ENCODE measurements at places on chromosomes 16 and 17. TPM values are rescaled to one million over a fixed set of nuclear protein-coding genes. Genes with fewer than 3 reads are reported as not detected.

DNA sequence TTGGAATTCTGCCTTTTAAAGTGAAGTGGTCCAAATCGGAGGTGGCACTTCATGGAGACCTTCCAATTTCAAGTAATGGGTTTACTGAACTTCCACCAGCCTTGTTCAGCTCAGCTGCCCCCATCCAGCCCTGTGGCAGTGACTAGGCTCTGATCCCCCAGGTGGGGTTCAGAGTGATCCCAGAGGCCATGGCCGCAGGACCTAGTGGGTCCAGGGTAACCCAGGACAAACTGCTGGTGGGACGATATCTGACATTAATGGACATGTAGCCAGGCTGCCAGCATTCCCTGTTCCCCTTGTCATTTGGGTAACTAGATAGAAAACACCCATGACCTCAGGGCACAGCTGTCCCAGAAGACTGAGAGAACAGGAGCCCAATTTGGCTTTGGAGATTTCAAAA is 209.9 kb downstream of the GSG1L start:
- no peak for ATAC-seq

GRCh38 chr16:87782033-87782432 is 16.2 kb upstream of the KLHDC4 start:
- ATAC-seq = no peak

- ATAC-seq = peak; percentile 19
Observed at GRCh38 chr16:768428-768827, 7.9 kb downstream of the MSLN start.

DNA sequence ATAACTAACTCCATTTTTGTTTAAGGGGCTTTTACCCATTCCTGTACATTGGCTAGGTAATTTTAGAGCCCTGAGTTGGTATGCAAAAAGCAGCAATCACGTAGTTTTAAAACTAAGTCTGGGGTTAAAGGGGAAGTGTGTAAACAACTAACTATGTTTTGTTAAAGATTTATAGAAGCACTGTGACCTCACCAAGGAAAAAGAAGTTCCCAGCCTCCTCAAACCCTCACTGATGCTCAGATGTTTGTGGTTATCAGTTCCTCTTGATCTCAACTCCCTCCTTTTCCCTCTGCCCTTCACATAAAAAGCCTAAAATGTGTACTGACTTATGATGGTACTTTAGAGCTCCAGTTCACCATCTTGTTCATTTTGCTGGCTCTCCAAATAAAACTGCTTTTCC is 119.9 kb upstream of the IRX6 start:
- no peak for ATAC-seq

GRCh38 chr16:814974-815373 is 14.4 kb upstream of the GNG13 start:
- no peak for ATAC-seq

Gene CYGB
- total RNA-seq = not detected

Gene CCL15
- not detected for total RNA-seq

GRCh38 chr16:14119799-14120198 is 48.7 kb downstream of the MRTFB start:
- ATAC-seq = no peak

DNA sequence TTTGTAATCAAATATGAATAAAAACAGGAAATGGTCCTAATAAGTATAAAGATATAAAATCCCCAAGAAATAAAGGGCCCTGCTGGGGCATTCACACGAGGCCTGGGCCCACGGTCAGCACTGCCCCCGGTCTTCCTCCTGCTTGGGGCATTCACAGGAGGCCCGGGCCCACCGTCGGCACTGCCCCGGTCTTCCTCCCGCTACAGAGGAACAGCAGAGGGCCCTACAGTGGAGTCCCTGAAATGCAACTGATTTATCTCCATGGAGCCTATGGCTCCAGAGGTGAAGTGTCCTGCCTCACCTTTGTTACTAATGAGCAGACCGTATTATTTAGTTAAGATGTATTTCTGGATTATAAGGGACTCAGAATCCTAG is 46.5 kb downstream of the MAP1LC3B start:
- ATAC-seq = no peak

- ATAC-seq = no peak
Observed at GRCh38 chr17:40017422-40018080, 2.3 kb downstream of the CSF3 start.

Gene SBK1
- 1.7 TPM for total RNA-seq

GRCh38 chr17:45310380-45311324 is 6.2 kb downstream of the MAP3K14 start:
- ATAC-seq = no peak

DNA sequence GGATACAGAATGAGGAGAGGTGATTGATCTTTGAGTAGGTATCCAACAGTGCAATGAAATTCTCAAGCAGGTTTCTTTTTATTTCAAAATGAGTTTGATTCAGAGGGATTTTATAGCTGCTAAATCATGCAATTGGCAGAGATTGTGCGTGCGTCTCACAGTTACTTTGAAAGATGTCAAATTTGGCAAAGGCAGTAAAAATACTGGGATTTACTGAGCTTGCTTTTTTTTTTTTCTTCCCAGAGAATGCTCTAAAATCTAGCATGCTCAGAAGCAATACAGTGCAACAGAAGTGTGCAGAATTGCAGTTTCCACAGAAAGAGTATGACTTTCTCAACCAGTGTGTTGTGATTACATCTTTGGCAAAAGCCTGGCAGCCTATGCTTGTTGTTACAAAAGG is 410.7 kb upstream of the GOT2 start:
- ATAC-seq = no peak

Gene GPR142
- not detected for total RNA-seq

Gene CNGB1
- total RNA-seq = not detected

DNA sequence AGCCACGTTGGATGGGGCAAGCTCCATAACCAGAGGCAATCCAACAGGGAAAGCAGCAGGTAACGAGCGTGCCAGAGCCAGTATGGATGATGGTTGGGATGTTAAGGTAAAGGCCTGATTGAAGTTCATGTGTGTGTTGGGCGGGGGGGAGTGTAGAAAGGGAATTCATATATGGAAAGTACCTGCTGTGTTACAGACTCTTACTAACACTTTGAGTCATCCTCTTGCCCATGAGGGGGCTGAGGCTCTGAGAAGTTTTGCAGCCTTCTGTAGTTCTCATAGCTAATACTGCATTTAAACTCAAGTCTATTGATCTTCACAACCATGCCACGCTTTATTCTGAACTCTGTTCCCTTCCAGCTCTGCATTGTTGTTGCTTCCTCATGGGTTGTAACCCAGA is 28.5 kb downstream of the SYCE1L start:
- peak; percentile 82 for ATAC-seq

Gene CTRB1
- total RNA-seq = not detected

Gene CALB2
- not detected for total RNA-seq

Gene AANAT
- not detected for total RNA-seq

DNA sequence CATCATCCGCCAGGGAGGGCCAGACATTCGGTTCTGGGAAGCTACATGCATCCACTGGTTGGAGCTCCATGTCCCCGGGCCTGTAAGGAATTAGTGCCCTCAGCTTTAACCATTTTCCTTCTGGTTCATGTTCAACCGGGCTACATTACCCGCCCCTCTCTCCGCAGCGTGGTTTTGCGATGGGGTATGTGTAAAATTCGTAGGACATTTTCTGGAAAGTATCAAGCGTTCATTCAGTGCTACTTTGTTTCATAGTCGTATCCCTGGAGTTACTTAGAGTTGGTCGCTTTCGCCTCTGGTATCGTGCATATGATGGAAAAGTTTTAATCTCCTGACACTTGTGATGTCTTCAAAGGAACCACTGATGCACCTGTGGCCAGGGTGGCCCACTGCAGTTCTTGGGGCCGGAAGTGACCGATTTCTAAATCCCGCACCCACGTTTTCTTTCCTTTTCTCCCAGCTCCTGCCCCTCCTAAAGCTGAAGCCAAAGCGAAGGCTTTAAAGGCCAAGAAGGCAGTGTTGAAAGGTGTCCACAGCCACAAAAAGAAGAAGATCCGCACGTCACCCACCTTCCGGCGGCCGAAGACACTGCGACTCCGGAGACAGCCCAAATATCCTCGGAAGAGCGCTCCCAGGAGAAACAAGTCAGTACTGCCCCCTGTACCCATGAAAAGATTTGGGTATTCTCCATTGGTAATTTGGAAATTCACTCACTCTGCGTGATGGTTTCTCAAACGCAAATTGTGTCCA is 637 bp downstream of the RPL23A start:
- peak; percentile 7 for ATAC-seq

DNA sequence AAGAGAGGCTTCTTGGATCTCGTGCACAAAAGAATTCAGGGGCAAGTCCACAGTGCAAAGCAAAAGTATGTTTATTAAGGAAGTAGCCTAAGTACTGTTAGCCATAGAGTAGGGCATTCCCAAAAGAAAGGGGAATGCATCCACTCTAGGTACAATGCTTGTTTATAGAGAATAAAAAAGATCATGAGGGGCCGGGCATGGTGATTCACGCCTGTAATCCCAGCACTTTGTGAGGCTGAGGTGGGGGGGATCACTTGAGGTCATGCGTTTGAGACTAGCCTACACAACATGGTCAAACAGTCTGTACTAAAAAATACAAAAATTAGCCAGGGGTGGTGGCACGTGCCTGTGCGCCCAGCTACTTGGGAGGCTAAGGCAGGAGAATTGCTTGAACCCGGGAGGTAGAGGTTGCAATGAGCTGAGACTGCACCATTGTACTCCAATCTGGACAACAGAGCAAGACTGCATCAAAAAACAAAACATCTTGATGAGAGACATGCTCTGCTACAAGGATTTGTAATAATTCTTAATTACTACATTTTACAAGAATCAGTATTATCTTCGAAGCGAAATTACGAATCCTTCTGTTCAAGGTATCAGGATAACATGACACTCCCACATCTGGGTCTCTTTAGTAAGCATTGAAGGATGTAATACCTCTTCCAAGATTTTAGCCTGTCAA is 191.6 kb downstream of the CPPED1 start:
- ATAC-seq = no peak

GRCh38 chr16:22672830-22673210 is 141.1 kb upstream of the HS3ST2 start:
- no peak for ATAC-seq

Gene EME1
- total RNA-seq = 20.8 TPM

GRCh38 chr17:31722251-31723056 is 136.6 kb downstream of the COPRS start:
- ATAC-seq = no peak

Gene DHRS7C
- not detected for total RNA-seq

DNA sequence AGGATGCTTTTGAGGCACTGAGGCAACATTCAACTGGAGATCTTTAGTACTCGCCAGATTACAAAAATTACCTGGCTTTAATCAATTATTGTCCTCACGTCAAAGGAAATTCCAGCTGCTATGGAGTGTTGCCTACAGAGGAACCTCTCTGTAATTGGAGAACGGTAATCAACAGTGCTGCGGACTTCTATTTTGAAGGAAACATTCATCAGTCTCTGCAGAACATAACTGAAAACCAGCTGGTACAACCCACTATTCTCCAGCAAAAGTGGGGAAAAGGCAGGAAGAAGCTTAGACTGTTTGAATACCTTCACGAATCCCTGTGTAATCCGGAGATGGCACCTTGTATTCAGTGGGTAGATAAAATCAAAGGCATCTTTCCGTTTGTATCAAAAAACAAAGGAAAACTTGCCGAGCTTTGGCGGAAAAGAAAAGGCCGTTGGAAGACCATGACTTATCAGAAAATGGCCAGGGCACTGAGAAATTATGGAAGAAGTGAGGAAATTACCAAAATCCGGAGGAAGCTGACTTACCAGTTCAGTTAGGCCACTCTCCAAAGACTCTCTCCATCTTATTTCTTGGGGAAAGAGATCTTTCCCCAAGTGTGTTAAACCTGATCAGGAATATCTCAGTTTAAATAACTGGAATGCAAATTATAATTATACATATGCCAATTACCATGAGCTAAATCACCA is 3.0 kb downstream of the SLC35G3 start:
- no peak for ATAC-seq

Gene FBXW10
- 0.78 TPM for total RNA-seq
